ENCODE measurements at places on chromosomes 1 and 21.

- DNase-seq = no peak
These were observed 26.7 kb downstream of the SUSD4 start for GRCh38 chr1:223337174-223337869.

DNA sequence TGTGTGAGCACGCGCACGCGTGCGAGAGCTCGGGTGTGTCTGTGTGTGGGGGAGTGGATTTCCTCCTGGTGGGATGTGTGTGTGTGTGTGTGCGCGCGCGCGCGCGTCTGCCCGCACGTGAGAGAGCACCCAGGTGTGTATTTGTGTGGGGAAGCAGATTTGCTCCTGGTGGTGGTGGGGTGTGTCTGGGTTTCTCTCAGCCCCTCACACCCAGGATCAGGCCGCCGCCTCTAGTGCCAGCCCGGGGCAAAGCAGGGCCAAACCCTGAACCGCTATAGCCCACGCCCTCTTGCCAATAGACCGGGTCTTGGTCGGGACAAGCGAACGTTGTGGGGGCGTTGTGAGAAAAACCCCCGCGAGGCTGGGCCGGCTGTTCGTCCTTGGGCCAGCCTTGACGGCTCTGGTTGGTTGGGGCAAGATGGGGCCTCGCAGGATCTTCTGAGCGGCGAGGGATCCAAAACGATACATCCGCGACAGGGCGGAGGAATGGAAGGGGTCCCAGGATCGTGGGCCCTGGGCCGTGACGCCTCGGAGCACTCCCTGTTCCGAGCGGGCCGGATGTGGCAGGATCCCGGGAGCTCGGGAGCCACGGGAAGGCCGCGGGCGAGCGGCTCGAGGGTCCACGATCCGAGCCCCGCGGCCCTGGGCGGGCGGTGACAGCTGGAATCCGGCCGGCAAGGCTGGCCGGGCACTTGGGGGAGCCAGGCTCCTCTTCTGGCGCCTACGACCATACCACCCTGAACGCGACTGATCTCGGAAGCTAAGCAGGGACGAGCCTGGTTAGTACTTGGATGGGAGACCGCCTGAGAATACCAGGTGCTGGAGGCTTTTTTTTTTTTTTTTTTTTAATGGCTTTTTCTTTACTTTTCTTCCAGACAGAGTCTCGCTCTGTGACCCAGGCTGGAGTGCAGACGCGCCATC, 68.2 kb downstream of the RNF187 start:
- DNase-seq = no peak

GRCh38 chr1:153293851-153294250, 18.9 kb downstream of the PGLYRP3 start:
- DNase-seq = no peak

- DNase-seq = no peak
These were observed 86.6 kb downstream of the ZBTB18 start for GRCh38 chr1:244137725-244138124.

GRCh38 chr1:158095737-158096335, 84.9 kb upstream of the CD1D start:
- DNase-seq = no peak

DNA sequence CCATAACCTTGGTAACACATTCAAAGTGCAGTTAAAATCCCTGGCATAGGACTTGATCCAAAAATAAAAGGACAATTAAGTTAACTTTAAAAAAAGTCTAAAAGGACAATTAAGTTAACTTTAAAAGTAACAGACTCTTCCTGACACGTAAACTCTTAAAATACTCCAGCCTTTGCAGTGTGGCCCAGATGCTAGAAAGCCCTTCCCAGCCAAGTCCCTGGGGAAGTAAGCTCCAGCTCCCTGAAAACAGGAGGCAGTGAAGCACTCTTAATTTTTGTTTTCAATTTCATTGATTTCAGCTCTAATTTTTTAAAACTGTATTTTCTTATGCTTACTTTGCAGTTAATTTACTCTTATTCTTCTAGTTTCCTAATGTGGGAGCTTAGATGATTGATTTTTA, 5.1 kb upstream of the AIM2 start:
- no peak for DNase-seq

- DNase-seq = no peak
These were observed 6.6 kb downstream of the RSBN1 start for GRCh38 chr1:113805639-113806038.

Measured in HFF-Myc (cell line).